Stimulated activated CD8-positive, alpha-beta memory T cell treated with anti-CD3 and anti-CD28 coated beads, Interleukin-4, amount 100 ng/mL, for 1 hour (primary cell): ENCODE measurements at places on chromosomes 12 and 14.

GRCh38 chr12:25929142-25929541 lies 29.3 kb upstream of the RASSF8 start:
- no peak for DNase-seq

- no peak for DNase-seq
Measured at GRCh38 chr14:87575378-87575777, 417.6 kb downstream of the GALC start.

DNA sequence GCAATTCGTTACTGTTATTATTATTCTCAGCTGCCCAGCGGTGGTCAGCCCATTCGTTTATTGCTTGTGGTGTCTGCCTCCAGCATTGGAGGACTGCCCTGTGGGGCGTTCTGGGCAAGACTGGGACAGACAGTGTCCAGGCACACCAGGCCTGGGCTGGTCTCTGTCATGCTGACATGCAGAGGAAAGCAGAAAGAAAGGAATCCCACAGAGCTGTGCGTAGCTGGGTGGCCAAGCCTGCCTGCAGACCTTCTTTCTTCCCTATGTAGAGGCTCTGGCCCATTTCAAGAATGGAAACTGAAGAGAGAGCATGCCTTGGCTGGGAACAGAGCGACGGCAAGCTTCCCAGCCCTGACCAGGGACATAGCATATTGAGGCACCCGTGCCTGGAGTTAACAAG lies 525.3 kb upstream of the TBX3 start:
- no peak for DNase-seq

DNA sequence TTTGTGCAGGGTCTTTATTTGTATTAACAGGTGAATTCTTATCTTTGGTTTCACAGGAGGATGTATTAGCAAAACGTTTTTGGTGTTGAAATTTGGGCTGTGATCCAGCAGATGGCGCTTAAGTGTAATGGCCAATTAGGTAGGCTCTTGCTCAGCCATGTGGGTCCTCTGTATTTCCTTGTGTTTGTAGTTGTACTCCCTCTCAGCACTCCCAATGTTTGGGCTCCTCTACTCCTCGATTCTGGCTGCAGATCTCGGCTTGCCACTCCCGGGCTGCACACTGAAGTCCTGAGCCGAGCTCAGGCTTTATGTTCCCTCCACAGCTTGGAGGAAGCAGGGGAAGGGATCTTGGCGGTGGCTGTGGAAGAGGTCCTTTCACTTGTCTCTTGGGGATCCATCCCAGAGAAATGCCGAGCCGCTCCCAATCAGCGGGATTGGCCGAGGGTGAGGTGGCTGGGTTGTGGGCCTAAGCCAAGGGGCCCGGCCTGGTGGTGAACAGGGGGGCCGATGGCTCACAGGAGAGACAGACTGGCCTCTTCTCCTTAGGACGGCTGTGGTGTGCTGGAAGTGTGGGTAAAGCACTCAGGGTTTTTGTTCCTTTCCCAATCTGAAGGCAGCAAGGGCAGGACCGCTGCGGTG lies 133.7 kb downstream of the AEBP2 start:
- no peak for DNase-seq
